Stimulated activated CD8-positive, alpha-beta memory T cell treated with anti-CD3 and anti-CD28 coated beads, Interleukin-4, amount 100 ng/mL, for 1 hour (primary cell): ENCODE measurements at places on chromosomes 13 and 19.

GRCh38 chr19:19406878-19407632, 1.6 kb downstream of the GATAD2A start:
- DNase-seq = no peak

DNA sequence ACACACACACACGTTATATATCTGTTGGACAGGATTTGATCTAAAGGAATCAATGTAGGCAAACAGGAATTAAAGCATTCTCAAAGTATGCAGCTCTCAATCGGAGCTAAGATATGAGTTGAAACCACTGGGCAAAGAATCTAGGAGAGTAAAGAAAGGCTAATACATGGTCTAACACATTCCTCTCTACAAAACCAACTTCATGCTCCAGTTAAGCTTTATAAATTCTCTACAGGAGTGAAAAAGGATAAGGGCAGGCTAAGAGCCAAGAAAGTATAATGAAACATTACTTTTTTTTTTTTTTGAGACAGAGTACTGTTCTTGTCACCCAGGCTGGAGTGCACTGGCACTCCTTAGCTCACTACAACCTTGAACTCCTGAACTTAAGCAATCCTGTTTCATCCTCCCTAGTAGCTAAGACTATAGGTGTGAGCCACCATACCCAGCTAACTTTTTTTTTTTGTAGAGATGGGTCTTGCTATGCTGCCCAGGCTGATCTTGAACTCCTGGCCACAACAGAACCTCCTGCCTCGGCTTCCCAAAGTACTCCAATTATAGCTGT, 10.6 kb downstream of the FBXL3 start:
- DNase-seq = no peak

- DNase-seq = no peak
Observed at GRCh38 chr13:79995334-79995733, 345.6 kb downstream of the SPRY2 start.

GRCh38 chr13:51675877-51676276, 91.6 kb downstream of the WDFY2 start:
- DNase-seq = no peak

DNA sequence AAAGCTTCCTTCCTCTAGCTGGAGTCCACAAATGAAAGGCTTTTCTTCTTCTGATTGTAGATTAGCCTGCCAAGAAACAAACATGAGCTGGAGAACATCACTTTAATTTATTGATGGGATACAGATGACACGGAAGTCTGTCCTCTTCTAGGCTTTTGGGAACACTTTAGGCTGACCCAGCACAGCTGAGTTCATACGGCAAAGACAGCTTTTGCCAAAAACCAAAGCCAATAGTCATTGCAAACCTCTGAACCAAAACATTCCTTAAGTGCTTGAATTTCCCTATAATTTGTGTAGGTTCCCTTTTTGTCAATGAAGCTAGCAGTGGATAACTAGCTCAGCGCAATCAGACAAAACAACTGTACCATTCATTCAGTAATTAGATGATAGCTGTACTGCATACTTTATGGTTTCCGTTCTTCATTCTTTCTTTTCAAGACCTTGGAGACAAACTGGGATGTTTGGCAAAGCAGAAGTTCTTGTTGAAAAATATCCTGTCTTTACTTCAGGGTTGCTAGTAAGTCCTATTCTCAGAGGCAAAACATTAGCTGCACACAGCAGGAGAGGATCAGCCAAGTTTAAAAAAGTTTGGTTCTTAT, 95.7 kb upstream of the SPRY2 start:
- no peak for DNase-seq

DNA sequence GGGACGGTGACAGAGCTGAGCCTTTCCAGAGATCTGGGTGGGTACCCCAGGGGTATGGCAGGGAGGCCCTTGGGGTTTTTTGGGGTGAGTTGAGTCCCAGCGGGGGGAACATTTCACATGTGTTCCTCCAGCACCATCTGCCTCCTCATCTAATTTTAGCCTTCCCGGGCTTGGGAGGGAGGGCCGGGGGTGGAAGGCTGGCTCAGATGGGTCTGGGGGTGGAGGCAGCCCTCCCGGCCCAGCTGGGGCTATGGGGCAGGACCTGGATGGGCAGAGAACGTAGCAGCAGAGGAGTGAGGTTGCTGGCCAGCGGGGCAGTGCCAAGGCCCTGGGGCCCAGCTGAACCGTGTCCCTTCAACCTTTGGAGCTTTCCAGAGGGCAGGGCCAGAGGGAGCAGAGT, 23.5 kb downstream of the ADGRL1 start:
- DNase-seq = no peak

DNA sequence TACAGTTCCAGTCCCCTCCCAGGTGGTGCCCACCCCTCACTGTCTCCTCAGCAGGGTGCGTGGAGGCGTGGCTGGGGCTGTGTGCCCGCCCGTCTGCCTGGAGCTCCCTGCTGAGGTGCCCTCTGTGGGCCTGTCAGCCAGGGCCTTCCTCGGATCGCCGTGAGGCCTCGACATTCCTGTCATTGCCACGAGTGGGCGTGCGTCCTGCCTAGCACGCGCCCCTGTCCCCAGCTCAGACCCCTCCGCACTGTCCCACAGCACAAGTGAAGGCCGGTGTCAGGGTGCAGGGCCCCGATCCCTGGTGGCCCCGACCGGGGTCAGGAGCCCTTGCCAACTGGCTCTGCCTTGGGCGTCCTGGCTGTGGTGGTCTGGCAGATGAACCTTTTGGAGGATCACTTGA, 32.2 kb downstream of the DOT1L start:
- no peak for DNase-seq
